ENCODE measurements at places on chromosomes 1 and 21. TPM values are rescaled to one million over a fixed set of nuclear protein-coding genes. Genes with fewer than 3 reads are reported as not detected.

Gene NES
- total RNA-seq: 8.4 TPM

Gene GNAT2
- 0.76 TPM for total RNA-seq

Gene PTCH2
- 1.3 TPM for total RNA-seq

Gene AQP10
- not detected for total RNA-seq

Gene RGS8
- not detected for total RNA-seq

Gene ATP6V1G3
- total RNA-seq: not detected

Gene ROR1
- 2.7 TPM for total RNA-seq

Gene CLEC20A
- total RNA-seq: not detected

Gene RIMS3
- 9.0 TPM for total RNA-seq

Gene TFF2
- not detected for total RNA-seq

Gene ZSCAN20
- total RNA-seq: 9.0 TPM

Gene ELF3
- total RNA-seq: 200 TPM

Gene DPT
- total RNA-seq: not detected

Gene MAP3K7CL
- total RNA-seq: 0.57 TPM

Gene PPFIA4
- total RNA-seq: 10.8 TPM

Gene TUT4
- total RNA-seq: 50.0 TPM

Gene NBPF11
- 6.0 TPM for total RNA-seq

Gene SLAMF6
- total RNA-seq: not detected

Gene FMO1
- not detected for total RNA-seq

Gene CENPL
- total RNA-seq: 20.3 TPM

Gene TMEM54
- total RNA-seq: 121 TPM

Data from HCT116 (cell line).